Activated CD8-positive, alpha-beta memory T cell treated with anti-CD3 and anti-CD28 coated beads for 1 hour (primary cell): ENCODE measurements at places on chromosomes 4 and X.

GRCh38 chrX:121260596-121261240, 213.3 kb downstream of the GLUD2 start:
- no peak for DNase-seq

DNA sequence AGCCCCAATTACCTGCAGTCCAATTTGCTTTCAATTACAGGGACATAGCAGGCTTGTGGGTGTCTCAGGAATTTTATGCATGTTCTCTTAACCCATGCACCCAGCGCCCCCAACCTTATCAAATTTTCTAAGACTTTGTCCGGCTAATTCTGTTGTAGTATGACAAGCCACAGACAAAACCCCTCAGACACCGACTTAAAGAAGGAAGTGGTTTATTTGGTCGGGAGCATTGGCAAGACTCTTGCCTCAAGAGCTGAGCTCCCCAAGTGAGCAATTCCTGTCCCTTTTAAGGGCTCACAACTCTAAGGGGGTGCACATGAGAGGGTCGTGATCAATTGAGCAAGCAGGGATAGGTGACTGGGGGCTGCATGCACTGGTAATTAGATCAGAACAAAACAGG, 28.7 kb upstream of the IL9R start:
- DNase-seq, result no peak

DNA sequence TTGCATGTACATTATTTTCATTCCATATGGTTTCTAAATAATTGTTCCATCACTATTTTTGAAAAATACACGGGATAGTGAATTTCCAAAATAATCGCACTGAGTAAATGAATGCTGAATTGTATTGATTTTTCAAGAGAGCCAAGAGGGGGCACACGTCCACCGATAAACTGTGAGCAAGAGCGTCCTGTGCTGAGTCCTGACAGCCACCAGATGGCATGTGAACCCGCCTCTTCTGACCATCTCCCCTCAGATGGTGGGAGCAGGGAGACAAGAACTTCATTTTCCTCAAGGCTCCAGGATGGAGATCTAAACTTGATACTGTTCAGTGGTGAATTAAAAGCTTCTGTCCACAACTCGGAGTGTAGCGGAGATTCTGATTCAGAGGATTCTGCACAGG, 30.6 kb upstream of the IL9R start:
- DNase-seq, result no peak

DNA sequence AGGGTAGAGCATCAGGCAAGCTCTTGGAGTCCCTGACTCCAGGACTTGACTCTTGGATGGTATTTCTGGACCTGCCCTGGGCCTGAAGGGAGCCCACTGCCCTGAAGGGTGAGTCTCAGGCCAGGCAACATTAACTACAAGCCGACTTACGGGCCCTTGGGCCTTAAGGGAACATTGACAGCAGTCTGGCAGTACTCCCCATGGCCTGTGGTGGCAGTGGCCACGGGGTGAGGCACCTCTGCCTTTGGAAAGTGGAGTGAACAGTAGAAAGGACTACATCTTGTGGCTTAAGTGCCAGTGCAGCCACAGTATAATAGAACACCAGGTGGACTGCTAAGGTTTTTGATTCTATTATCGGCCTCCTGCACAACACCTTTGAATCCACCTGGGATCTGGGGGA, 36.3 kb downstream of the SH3BGRL start:
- DNase-seq, result no peak

DNA sequence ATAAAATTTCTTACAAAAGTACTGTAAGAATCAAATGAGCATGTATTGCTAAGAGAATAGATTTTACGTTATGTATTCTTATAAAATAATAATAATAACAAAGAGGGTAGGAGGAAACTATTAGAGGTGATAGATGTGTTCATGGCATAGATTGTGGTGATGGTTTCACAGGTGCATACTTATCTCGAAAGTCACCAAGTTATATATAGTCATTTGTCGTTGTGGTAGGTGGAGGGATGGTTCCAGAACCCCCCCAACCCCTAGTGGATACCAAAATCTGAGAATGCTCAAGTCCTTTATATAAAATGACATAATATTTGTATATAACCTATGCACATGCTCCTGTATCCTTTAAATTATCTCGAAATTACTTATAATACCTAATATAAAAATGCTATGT, 36.7 kb upstream of the H2AZ1 start:
- no peak for DNase-seq

- no peak for DNase-seq
Measured at GRCh38 chrX:15797707-15798106, 7.4 kb downstream of the ZRSR2 start.

DNA sequence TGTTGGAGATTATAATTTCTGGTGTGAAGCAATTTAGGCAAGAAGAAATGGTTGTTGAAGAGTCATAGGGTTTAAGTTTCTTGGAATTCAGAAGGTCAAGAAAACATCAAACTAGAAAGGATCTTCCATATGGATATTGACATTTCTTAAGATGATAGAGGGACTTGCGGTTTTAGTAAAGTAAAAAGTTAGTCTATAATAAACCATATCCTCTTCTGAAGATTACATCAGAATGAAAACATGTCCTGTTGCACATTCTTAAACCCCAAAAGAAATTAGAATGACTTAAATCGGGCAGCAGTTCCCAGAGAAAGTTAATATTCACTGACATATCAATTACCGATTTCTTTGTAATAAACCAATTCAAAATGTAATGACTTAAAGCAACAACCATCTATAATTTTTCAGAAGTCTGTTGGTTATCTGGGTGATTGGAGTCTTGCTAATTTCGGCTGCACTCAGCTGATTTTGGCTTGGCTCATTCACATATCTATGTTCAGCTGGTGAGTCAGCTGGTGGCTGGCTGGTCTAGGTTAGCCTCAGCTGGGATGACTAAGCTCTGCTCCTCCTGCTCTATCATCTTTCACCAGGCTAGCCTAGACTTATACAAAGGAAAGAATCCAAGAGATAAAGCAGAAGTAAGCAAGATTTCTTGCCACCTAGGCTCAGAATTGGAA, 24.4 kb upstream of the DYNLT3 start:
- no peak for DNase-seq

- no peak for DNase-seq
Measured at GRCh38 chrX:69162361-69162865, 2.8 kb downstream of the PJA1 start.
